ENCODE measurements at places on chromosomes 4 and X.

DNA sequence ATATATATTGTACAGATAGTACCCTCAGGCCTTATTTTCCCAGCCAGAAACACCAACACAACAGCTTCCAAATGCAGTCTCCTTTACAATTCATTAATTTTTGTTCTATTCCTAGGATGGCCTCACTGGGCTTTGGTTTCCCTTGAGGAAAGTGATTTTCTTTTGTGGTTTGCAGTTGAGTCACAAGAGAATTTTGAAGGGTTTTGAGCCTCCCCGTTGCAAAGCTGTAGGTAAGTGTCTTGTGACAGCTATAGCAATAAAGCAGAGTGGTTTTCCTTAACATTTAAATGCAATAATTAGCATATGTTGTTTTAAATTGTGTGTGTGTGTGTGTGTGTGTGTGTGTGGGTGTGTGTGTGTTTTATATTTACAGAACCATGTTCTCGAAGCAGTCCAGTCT, 54.1 kb upstream of the WDR17 start:
- DNase-seq: no peak

DNA sequence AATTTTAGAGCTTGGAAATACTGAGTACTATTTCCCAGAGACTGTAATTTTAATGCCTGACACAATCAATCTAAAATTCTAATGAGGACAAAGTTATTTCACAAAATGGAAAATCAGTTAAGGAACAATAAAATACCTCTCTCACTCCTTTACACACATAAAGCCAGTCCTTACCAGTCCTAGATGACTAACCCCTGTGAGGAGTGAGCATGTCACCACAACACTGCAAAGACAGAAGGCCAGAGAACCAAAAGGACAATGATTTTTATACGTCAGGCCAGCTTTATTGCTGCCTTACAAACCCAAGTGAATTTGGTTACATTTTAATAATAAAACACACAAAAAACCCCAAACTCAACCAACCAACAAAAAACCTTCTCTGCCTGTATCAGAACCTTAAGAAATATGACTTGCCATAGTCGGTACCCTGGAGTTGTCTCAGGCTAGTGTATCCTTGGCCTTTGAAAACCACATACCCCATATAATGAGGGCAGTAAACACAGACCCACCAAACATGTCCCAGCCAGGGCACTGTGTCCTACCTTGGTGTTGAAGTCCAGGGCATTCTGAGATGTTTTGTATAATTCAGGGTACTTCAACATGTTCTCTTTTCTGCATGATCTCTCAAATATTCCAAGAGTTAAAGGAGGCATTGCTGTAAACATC, 57.6 kb downstream of the SHISA3 start:
- no peak for DNase-seq

- peak; percentile 46 for DNase-seq
These were observed 65.9 kb downstream of the EFNB1 start for GRCh38 chrX:68894513-68895340.

DNA sequence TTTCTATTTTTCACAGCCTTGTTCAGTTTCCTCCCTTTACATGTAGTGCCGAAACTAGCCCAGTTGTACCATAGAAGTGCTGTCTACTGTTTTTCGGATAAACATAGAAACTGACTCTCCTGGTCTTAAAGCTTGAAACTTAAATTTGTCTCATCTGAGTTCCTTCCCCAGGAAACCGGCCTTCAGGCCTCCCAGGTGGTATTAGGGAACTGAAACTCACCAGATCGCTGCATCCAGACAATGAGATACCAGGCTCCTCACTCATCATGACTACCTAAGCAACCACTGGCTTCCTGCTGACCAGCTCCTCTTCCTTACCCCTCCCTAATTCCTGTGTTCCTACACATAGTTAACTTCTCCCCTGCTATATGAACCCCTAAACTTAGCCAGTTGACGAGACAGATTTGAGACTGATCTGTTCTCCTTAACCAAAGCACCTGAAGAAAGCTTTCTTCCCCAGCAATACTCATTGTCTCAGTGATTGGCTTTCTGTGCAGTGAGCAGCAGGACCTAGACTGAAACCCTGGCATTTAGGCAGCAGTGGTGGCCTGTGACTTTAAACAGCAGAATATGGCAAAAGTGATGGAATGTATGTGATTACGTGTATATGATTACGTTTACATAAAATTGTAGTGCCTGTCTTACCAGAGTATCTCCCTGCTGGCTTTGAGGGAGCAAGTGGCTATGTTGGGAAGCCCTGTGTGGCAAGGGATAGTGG, 959.1 kb upstream of the LCORL start:
- no peak for DNase-seq

- no peak for DNase-seq
These were observed 276.1 kb downstream of the PPARGC1A start for GRCh38 chr4:23613782-23614181.

DNA sequence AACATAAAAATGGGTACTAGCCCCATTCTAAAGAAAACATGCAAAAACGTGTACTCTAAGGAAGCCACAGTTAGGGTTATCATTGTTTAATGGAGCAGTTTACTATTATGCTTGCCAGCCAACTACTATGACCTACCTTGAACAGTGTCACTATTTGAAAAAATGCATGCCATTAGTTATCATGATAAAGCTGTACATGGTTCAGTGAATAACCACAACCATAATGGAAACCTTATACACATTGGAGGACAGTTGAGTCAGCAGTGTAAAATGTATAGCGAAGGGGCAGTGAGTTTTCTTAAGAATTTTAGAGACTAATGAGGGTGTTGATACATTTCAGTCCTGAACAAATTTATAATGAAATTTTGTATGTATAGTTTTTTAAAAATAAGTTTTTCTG, 381.9 kb downstream of the GRXCR1 start:
- DNase-seq: no peak

DNA sequence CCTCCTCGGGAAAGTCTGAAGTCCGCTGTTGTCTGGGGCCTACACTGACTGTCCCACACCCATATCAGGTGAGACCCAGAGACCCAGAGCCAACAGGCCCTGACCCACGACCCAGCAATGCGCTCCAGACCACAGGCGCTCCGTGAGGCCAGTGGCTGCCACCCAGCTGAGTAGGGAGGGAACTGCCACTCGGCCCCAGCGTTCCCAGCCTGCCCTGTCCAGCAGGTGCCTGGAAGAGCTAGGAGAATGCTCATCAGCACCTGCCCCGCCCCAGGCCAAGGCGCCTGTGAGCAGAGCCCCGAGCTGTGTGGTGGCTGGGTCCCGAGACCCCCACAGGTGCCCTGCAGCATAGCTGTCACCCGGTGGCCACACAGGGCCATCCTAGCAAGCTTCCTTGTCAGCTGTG, 2.7 kb downstream of the SPON2 start:
- no peak for DNase-seq

GRCh38 chr4:183758061-183758757, 99.1 kb downstream of the TRAPPC11 start:
- peak; percentile 67 for DNase-seq

DNA sequence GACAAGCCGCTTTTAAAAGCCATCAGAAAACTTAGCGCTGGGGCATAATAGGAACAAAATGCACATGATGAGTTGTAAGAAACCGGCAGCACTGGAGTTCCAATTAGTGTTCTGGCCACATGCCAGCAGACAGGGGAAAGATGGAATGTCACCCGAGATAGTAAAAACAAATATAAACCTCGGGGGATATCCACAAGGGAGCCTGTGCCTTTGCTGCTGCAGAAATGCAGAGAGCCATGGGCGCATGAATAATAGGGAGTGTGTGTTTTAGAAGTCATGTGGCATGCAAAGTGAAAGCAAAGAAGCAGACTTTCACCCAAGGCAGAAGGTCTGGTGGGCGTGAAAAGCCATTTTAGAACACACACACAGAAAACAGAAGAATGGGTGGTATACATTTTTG, 19.1 kb downstream of the GPRASP3 start:
- no peak for DNase-seq

DNA sequence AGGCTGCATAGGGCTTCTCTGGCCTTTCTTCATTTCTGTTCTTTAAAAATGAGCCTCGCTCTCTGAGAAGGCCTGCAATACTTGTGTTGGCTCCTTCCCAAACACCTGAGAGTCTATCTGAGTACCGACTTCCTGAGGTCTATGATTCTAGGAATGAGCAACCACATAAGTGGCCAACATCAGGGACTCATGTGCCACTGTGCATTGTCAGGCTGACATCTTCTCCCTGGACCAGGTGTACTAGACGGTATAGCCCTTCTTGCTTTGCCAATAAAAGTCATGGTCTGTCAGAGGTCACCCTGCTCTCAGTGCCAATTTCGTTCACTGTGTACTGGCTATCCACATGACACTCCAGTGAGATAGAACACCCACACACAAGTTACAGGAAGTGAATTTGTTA, 67.4 kb upstream of the EPHA5 start:
- DNase-seq: no peak

GRCh38 chr4:178423366-178423765, 981.1 kb upstream of the AGA start:
- no peak for DNase-seq

DNA sequence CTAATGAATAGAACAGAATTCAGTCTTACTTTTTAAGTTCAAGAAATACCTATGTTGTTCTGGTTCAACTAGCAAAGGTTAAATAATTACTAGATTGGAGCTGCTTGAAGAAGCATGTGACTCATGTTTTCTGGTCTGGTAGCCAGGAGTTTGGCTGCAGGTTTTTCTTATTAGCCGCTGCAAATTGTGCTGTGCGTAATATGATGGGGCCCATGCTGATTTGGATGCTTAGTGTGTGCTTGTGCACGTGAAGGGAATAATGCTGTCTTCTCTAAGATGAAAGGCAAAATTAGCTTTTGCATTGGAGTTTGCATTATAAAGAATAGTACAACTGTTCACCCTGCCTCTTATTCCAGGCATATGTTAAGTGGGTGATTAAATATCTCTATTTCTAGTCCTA, 219.6 kb downstream of the SNCA start:
- DNase-seq: no peak

DNA sequence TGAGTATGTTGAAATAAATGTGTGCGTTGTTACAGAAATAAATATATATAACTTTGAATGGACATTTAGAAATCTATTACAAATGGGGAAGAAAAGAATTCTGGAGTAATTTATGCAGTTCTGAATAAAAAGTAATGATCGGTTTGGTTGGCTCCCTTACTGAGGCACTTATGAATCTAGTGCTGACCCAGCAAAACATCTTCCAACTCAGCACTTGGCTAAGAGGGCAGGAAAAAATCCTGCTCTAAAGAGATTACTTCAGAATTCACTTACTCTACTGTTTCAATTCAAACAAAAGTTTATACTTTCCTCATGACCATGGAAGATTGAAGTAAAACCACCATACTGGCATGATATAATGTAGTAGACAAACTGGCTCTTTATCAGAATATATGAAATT, 123.9 kb upstream of the RXFP1 start:
- no peak for DNase-seq

DNA sequence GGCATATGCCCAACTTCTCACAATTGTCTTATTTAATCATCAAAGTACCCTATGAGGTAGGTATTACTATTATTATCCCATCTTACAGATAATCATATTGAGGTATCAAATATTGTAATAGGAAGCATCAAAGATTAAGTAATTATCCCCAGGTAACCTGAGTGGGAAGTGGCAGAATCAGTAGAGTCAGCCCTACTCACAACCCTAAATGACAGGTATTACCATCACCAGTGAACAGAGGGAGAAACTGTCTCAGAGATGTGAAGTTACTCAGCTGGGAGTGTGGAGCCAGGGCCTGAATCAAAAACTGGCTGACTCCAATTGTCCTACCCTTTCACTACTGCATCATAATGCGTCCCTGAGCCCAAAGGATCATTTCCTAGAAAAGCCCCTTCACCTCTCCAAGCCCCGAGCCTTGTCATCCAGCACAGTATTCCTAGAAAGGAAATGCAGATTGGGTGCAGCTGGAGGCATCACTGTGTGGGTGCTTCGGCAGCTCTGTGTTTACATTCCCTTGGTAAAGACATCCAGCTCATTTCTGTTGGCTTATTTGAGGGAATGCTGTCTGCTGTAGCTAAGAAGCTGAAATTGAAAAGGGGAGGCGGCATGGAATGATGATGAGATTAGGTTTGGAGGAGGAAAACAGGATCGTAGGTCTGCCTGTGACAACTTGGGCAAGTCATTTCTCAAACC, 72.8 kb downstream of the DHX15 start:
- peak; percentile 63 for DNase-seq

DNA sequence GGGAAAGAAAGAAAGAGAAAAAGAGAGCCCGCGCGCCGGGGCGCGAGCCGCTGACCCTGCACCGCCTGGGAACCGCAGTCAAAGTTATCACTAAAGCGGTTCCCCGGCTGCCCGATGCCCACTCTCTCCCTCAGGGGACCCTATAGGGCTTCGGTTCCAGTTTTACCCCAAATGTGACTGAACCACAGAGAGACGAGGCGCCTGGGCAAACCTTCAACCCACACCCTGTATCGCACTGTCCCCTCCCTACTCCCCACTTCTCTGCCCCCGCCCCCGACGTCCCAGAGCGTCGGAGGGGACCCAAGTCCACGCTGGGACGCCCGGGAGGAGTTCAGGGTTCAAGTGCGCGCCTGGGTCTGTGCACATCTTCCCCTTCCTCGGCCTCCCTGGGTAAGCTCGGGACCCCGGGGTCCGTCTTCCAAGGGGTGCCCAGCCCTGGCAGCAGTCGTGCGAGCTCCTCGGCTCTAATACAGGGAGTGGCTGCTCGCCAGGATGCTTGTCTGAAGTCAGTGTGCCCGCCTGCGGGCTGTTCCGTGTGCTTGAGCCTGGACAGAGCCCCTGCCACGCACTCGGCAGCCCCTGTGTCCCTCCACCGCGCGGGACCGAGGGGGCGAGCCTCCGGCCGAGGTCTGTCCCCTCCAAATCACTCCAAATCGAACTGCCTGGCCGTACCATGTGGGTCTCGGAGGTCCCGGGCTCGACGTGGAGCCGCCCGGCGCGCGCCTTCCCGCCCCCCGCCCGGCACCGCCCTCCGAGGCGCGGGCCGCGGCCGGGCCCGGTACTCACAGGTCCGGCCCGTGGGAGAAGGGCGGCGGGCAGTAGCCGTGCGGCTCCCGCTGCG, 960 bp downstream of the TRPC3 start:
- DNase-seq: peak; percentile 56

- no peak for DNase-seq
These were observed 157.0 kb downstream of the PCDH18 start for GRCh38 chr4:137375111-137375850.

GRCh38 chr4:13762130-13762529, 134.6 kb upstream of the BOD1L1 start:
- DNase-seq: no peak

- DNase-seq: no peak
These were observed 199.1 kb upstream of the NPY2R start for GRCh38 chr4:155009288-155009687.

DNA sequence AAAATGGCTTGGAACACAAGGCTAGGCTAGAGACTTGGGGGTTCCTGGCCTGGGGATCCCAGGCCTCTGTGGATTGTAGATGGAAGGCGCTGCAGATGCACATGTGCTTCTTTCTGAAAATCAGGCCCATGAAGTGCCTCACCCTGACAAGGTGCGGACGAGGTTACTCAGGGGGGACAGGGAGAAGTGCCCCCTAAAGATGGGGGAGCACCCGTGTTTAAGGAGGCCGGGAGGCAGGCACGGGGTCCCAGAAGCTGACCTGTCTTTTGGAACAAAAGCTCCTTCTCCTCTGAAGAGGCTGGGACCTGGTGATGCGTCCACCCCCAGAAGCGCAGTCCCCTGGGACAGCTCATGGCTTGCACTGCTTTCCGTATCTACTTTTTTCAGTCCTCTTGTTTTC, 2.4 kb downstream of the PDZD4 start:
- DNase-seq: no peak

GRCh38 chrX:65997978-65998717, 41.7 kb downstream of the VSIG4 start:
- DNase-seq: no peak

Data from H9 (cell line).